ENCODE measurements at places on chromosomes 1 and 21. TPM values are rescaled to one million over a fixed set of nuclear protein-coding genes. Genes with fewer than 3 reads are reported as not detected.
A peak's percentile ranks its signal among the peaks of the same experiment; 100 is the strongest.

- DNase-seq = no peak
These were observed 8.4 kb upstream of the GALNT2 start for GRCh38 chr1:230058626-230059025.

DNA sequence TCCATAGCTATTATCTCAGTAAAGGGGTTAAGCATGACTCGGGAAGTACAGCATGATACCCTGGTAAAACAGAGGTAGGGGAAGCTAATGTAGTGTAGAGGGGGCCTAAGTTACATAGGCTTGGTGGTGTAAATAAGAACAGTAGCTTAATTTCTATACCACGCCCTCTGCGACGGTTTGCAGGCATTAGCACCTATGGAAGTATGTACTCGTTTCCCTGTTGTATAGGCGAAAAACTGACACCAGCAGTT, 470 bp upstream of the NAXE start:
- no peak for DNase-seq

Gene LRRC53
- not detected for total RNA-seq

DNA sequence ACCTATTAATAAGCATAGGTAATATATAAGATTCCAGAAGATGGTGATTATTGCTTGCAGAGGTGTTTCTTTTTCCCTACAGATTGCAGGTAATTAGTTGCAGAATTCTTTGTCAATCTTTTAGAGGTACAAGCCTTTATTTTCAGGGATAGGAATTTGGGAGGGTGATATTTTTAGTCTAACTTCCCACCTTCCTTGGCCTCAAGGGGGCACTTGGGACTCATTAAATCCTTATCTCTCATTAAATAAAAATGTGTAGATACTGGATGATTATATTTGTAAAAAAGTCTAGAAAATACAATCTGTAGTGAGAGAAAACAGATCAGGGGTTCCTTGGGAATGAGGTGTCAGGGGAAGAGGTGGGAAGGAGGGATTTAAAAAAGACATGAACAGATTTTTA, 179.2 kb downstream of the PATJ start:
- DNase-seq = peak; percentile 3

GRCh38 chr1:61092642-61093041, 10.3 kb downstream of the NFIA start:
- no peak for DNase-seq

DNA sequence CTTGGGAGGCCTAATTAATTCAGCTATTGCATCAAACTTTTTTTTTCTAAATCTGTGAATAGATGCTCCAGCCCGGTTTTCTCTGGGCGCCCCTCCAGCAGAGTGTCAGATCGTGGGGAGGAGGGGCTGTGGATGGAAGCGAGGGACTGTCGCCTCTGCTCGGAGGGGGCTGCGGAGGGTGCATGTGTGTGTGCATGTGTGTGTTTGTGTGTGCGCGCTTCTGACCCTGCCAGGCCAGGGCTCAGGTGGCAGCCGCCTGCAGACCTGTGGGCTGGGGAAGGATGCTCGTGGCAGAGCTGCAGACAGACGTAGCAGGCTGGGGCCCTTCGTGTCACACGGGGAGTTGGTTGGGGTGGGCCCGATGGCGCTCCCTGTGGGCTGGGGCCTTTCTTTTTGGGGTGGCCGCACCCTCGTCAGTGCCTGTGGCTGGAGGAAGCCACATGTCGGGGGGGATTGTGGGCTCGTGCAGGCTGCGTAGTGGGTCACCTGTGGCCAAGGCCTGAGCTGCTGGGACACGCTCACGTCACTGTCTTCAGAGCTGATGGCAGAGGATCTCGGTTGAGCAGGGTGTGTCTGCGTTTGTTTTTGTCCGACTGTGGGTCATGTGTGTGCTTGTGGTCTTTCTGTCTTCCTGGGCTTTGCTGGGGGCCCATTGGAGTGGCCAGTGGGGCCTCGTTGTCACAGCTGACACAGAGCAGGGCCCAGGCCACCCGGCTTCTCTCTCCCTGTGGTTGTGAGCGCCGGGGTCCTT, 2.8 kb downstream of the SKI start:
- DNase-seq = no peak

- DNase-seq = no peak
These were observed 224.0 kb upstream of the SNX7 start for GRCh38 chr1:98437540-98437939.

DNA sequence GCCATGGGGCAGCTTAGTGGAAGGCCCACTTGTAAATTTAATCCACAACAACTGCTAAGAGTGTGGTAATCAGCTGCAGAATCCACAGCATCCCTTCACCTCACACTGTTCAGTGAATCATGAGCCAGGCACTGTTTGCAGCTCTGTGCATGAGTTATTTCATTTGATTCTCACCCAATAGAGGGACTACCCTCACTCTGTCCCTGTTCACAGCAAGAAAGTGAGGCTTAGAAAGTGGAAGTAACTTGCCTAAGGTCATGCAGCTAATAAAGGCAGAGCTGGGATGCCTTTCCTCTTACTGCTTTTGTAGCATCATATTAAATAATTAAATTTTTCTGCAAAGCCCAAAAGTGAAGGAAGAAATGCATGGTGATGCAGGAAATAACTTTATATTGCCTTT, 346.5 kb upstream of the PLD5 start:
- no peak for DNase-seq

GRCh38 chr1:220410611-220411010, 117.3 kb upstream of the MARK1 start:
- no peak for DNase-seq

GRCh38 chr1:34178072-34178471, 1.4 kb downstream of the C1orf94 start:
- DNase-seq = no peak

Gene MPL
- not detected for total RNA-seq

Gene ZNF362
- 5.4 TPM for total RNA-seq

- DNase-seq = no peak
These were observed 8.6 kb downstream of the CCSAP start for GRCh38 chr1:229334269-229334668.

DNA sequence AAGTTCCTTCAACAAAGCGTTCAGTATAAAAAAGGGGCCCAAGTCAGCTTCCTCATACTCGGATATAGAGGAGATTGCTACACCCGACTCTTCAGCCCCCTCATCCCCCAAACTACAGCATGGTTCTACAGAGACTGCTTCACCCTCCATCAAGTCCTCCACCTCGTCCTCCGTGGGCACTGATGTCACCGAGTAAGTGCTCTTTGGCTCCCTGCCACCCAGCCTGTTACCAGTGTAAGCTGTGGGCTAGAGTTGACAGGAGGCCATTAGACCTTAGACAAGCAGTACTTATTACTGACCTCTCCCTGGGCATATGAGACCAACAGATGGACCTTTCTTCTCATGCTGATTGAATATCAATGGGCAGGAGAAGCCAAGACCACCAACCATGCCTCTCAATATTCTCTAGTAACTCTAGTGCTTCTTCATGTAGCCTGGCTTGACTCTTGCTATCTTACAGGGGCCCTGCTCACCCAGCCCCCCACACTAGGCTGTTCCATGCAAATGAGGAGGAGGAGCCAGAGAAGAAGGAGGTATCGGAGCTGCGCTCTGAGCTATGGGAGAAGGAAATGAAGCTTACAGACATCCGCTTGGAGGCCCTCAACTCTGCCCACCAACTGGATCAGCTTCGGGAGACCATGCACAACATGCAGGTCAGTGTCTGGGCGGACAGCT, 20.9 kb upstream of the IPO9 start:
- DNase-seq = no peak

Gene GPBP1L1
- 93.5 TPM for total RNA-seq

DNA sequence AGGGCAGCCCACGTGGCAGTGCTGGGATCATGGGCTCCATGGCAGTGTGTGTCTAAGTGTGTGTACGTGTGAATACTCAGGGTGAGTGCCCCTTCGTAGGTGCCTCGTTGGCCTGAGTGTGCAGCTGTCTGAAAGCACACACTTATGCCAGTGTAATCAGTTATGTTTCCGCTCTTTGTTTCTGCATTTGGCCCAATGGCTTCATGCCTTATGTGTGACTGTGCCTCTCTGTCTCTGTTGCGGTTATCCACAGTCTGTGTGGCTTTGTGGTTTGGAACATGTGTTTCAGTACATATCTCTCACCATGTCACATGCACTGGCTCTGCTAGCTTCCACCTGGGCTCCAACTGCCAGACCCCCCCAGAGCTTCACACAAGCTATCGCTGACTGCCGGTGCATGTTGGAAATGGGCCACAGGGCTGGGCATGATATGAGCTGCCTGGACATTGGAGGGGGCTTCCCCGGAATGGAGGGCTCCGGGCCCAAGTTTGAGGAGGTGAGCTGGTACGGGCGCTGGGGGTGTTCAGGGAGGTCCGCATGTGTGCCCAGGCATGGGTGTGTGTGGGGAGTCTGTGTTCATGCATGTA, 70.3 kb upstream of the TINAGL1 start:
- no peak for DNase-seq

GRCh38 chr1:185421485-185422107, 104.6 kb upstream of the IVNS1ABP start:
- DNase-seq = no peak

Gene AMY1C
- total RNA-seq = not detected

DNA sequence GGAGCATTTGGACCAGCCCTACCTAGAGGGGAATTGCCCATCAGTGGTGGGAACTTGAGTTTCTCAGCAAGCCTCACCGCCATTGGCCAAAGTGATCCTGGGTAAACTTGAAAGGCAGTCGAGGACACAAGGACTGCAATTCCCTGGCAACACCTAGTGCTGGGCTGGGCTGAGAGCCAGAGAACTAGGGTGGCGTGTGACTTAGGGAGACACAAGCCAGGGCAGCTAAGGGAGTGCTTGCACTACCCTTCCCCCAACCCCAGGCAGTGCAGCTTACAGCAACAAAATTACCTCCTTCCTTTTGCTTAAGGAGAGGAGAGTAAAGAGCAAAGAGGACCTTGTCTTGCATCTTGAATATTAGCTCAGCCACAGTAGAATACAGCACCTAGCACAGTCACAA, 176.9 kb upstream of the PRMT6 start:
- DNase-seq = no peak

- peak; percentile 45 for DNase-seq
These were observed 2.2 kb upstream of the ARHGAP30 start for GRCh38 chr1:161071886-161072371.

Gene SLC44A5
- total RNA-seq = 2.2 TPM

DNA sequence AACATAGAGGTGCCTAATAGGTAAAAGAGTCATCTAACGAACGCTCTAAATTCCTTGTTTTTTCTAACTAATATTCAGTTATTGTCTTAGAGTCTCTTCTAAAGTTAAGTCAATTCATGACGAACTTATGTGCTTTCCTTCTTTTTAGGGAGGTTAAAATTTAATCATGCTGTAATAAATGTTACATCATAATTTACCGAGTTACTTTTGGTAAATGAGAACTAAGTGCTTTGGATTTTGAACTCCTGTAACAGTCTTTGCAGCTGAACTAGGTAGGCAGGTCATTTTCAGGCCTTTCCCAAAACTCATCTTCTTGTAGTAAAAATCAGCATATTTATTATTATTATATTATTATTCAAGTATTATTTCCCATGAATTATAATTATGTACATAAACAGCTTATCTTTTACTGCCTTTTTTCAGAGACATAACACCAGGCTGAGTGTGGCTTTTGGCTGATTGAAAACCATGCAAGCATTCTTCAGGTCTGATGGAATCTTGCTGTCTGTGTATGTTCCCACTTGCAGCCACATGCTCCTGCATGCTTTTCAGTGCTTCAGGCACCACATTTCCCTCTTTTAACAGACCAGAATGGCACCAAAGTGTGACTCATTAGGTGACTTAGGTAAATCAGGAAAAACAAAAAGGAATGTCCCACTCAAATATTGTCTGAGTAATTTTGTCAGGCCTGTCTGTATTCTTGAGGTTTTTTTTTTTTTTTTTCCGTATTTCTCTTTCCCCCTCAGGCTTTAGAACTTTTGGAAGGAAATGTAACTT, 81.0 kb upstream of the CD55 start:
- DNase-seq = peak; percentile 17

DNA sequence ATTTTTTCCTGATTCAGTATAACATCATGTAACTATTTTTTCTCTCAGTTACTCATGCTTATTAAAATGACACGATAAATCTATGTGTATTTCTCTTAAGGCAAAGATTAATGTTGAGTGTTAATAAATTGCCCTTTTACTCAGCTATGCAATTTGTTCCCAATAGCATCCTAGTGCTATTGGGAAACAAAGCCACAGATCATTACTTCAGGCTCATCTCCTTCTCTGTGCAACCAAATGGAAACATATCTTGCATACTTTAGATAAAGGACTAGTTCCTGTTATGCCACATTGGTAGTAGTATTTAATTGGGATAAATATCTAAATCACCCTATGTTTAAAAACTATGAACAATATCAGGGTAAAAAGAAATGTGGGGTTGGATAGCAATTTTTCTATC, 106.2 kb downstream of the PLPPR4 start:
- DNase-seq = no peak

Gene LCE1D
- not detected for total RNA-seq

Gene LCE3D
- not detected for total RNA-seq

- no peak for DNase-seq
These were observed 21.1 kb downstream of the CD53 start for GRCh38 chr1:110893908-110894490.

- DNase-seq = no peak
These were observed 148.3 kb downstream of the MATN1 start for GRCh38 chr1:30575066-30575465.

Gene PI4KB
- 33.3 TPM for total RNA-seq

DNA sequence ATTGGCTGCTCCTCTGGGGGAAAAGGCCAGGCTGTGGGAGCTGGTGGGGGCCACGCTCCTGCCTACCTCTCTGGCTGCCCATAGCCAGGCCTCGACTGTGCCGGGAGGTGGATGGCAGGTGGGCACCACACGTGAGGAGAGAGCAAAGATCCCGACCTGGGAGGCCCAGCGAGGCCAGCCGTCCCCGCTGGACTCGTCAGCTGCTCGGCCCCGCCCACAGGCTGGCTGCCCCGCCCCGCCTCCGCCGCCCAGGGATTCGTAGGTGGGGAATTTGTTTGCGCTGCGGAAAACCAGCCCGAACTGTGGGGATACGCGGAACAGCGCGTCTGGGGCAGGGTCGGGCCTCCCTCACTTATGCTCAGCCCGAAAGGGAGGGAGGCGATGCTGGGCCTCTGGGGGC, 31.7 kb downstream of the TP73 start:
- DNase-seq = peak; percentile 25

GRCh38 chr1:198880818-198881597, 242.2 kb downstream of the PTPRC start:
- DNase-seq = peak; percentile 90

Gene FAAH
- total RNA-seq = 1.6 TPM

- no peak for DNase-seq
These were observed 35.2 kb downstream of the TP73 start for GRCh38 chr1:3687504-3687903.

- DNase-seq = peak; percentile 57
These were observed 1.2 kb upstream of the PTTG1IP start for GRCh38 chr21:44874497-44875315.

Gene TACSTD2
- 56.2 TPM for total RNA-seq

- DNase-seq = no peak
These were observed 98.1 kb downstream of the PLPP3 start for GRCh38 chr1:56481140-56481694.

DNA sequence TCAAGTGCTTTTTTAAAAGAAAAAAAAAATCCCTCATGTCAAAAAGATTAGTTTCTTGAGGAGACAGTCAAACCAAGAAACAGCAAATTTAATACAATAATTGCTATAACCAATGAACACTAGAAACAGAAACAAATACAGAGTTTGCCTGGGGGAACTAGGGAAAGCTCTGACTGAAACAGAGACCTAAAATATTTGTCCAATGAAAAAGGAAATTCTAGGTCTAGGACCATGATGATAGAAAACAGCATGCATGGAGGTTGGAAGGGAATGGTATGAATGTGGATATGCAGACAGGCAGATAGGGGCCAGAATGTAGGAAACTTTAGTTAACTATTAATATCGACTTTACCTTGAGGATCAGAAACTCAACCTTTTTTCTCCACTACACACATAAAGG, 31.4 kb downstream of the RNF115 start:
- no peak for DNase-seq

Data from lung microvascular endothelial cell (primary cell).